ENCODE measurements at places on chromosomes 7 and 10.
A peak's percentile ranks its signal among the peaks of the same experiment; 100 is the strongest.

DNA sequence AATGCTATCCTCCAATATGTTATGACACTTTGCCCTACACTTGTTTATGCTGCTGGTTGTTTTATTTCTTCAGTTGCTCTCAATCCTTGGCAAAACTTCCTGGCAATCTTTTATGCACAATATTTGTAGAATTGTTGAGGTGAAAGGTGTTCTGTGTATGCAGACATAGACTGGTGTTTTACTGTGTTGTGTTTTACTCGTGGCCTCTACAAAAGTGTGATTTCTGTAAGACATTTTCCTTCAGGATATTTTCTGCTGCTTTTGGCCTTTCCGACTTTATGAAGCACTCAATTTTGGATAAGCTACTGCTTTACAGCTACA is 21.8 kb downstream of the GLCCI1 start:
- no peak for DNase-seq
- H3K27ac ChIP-seq = no peak overlapping the region
- no peaks in the 10 kb centered on the region for H3K4me1 ChIP-seq
- no peaks in the 10 kb centered on the region for H3K36me3 ChIP-seq

DNA sequence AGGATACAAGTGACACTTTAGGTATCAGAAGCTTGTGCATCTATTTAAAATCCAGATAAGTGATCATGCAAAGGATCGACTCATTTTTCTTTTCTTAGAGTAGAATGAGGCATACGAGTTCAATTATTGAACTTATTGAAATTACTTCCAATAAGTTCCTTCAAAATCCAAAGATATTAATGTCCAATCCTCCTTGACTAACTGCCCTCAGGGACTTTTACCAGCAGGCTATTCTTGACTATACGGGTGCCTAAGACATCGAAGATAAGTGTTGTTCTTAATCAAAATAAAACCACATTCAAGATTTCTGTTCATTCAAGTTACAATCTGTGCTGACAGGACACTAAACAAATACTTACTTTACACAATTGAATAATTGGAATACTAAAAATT is 74.5 kb upstream of the SP4 start:
- H3K36me3 ChIP-seq = no peaks in the 10 kb centered on the region
- H3K27me3 ChIP-seq = no peaks in the 10 kb centered on the region
- no peak for DNase-seq
- H3K27ac ChIP-seq = no peak overlapping the region

DNA sequence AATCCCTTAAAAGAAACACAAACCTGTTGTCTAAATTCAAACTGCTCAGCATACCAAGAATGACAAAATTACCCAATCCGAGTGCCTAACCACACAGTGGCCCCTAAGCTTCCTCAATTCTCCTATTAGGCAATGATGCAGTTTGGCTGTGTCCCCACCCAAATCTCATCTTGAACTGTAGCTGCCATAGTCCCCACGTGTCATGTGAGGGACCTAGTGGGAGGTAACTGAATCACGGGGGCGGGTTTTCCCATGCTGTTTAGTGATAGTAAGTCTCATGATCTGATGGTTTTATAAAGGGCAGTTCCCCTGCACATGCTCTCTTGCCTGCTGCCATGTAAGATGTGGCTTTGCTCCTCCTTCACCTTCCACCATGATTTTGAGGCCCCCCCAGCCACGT is 21.9 kb downstream of the PSAP start:
- peaks cover 95% of the 10 kb centered on the region for H3K36me3 ChIP-seq
- no peaks in the 10 kb centered on the region for H3K4me1 ChIP-seq
- H3K27me3 ChIP-seq = no peaks in the 10 kb centered on the region

DNA sequence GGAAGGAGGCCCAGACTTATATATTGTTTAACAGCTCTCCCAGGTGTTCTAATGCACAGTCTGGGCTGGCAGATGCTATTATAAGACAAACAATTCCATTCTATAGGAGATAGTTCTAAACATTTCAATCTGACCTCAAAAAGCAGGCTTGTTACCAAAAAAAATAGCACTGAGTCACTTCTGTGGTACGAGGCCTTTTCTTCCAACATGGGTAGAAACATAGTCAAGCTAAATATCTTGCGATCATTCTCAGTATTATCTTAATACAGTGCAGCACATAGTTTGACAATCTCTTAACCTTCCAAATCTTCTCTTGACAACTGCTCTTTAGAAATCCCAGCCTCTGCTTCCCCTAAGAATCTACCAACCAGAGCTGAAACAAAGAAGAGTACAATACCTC is 46.6 kb upstream of the MKX start:
- no peaks in the 10 kb centered on the region for H3K36me3 ChIP-seq
- H3K27me3 ChIP-seq = no peaks in the 10 kb centered on the region
- no peak overlapping the region for H3K27ac ChIP-seq
- no peaks in the 10 kb centered on the region for H3K4me1 ChIP-seq
- no peak for DNase-seq

DNA sequence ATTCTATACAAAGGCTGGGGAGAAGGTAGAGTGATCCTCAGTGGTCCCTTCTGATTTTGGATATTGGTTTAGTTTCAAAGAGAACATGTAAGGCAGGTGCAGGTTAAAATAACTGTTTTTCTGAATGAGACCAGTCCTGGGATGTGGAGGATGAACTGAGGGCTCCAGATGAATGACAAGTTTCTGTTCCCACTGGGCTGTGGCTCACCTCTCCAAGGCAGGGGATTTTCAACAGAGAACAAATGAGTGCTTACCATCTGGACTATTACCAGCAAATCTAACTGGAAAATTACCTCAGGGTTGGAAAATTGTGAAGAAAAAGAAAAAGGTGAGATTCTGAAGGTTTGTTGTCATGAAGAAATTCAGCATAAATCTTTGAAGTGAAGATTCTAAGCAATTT is 8.0 kb downstream of the LAMB4 start:
- DNase-seq = no peak
- H3K4me3 ChIP-seq = no peak overlapping the region
- H3K4me1 ChIP-seq = no peaks in the 10 kb centered on the region
- no peaks in the 10 kb centered on the region for H3K27me3 ChIP-seq

DNA sequence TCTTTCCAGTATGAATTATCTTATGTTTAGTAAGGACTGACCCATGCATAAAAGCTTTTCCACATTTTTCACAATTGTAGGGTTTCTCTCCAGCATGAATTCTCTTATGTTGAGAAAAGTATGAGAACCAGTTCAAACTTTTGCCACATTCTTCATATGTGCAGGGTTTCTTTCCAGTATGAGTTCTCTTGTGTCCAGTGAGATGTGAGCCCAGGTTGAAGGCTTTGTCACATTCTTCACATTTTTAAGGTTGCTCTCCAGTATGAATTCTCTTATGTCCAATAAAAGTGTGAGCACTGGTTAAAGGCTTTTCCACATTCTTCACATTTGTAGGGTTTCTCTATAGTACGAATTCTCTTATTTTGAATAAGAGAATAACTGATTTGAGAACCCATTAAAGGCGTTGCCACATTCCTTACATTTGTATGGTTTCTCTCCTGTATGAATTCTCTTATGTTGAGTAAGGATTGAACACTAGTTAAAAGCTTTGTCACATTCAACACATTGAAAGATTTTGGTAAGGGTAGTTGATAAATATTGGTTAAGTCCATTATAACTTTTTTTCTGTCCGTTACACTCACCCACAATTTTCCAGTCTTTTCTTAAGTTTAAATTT is 911.0 kb upstream of the ZNF722 start:
- no peaks in the 10 kb centered on the region for H3K27me3 ChIP-seq
- H3K4me1 ChIP-seq = no peaks in the 10 kb centered on the region
- H3K4me3 ChIP-seq = no peak overlapping the region
- H3K36me3 ChIP-seq = no peaks in the 10 kb centered on the region
- no peak overlapping the region for H3K27ac ChIP-seq
- no peak for DNase-seq

GRCh38 chr10:44008917-44009709 is 360.4 kb upstream of the ZNF32 start:
- no peaks in the 10 kb centered on the region for H3K36me3 ChIP-seq
- no peaks in the 10 kb centered on the region for H3K4me1 ChIP-seq
- H3K4me3 ChIP-seq = no peak overlapping the region

GRCh38 chr7:37230221-37230620 is 218.4 kb downstream of the ELMO1 start:
- no peaks in the 10 kb centered on the region for H3K27me3 ChIP-seq
- no peaks in the 10 kb centered on the region for H3K36me3 ChIP-seq
- H3K4me3 ChIP-seq = no peak overlapping the region
- H3K4me1 ChIP-seq = no peaks in the 10 kb centered on the region
- no peak overlapping the region for H3K27ac ChIP-seq
- DNase-seq = no peak

- no peaks in the 10 kb centered on the region for H3K27me3 ChIP-seq
- H3K27ac ChIP-seq = no peak overlapping the region
- peaks cover 9% of the 10 kb centered on the region for H3K4me1 ChIP-seq
- peaks cover 8% of the 10 kb centered on the region for H3K36me3 ChIP-seq
- DNase-seq = no peak
- H3K4me3 ChIP-seq = peak overlapping the region; percentile 94
Measured at GRCh38 chr7:100176096-100177044, 811 bp downstream of the GPC2 start.

GRCh38 chr10:31321396-31321941 is 2.5 kb downstream of the ZEB1 start:
- DNase-seq = no peak
- no peak overlapping the region for H3K27ac ChIP-seq
- peaks cover 7% of the 10 kb centered on the region for H3K4me1 ChIP-seq
- H3K27me3 ChIP-seq = no peaks in the 10 kb centered on the region
- peak overlapping the region; percentile 78 for H3K4me3 ChIP-seq

DNA sequence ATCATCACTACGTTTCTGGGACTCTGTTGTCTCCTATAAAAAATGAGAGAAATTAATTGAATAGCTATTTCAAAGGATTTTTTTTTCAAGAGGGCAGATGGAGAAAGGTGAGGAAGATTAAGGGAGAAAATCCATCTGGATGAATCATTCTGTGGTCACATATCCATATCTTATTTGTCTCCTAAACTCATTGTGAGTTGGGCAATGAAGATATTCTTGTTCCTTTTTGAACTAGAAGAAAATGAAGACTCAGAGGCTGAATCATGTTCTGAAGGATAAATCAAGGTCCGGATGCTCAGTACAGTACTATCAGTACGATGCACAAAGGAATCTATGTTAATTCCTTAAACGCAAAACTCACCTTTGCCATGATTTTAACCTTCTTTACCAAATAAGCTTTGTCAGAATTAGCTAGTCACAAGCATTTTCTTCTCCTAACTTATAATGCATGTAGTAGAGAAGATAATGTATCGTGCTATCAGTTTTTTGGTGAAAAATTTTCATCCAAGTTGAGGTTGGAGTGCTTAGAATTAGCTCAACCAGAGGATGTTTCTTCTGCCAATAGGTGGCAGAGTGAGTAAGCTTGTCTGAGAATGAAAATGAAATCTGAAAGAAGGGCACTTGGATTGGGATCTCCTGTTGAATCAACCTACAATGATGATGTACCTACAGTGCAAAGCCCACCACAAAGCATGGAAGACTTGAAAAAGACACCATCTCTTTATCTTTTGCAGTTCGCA is 446.9 kb downstream of the KIF20B start:
- no peaks in the 10 kb centered on the region for H3K4me1 ChIP-seq
- H3K27ac ChIP-seq = no peak overlapping the region
- H3K4me3 ChIP-seq = no peak overlapping the region
- H3K27me3 ChIP-seq = no peaks in the 10 kb centered on the region
